ENCODE measurements at places on chromosomes 11 and 22.

DNA sequence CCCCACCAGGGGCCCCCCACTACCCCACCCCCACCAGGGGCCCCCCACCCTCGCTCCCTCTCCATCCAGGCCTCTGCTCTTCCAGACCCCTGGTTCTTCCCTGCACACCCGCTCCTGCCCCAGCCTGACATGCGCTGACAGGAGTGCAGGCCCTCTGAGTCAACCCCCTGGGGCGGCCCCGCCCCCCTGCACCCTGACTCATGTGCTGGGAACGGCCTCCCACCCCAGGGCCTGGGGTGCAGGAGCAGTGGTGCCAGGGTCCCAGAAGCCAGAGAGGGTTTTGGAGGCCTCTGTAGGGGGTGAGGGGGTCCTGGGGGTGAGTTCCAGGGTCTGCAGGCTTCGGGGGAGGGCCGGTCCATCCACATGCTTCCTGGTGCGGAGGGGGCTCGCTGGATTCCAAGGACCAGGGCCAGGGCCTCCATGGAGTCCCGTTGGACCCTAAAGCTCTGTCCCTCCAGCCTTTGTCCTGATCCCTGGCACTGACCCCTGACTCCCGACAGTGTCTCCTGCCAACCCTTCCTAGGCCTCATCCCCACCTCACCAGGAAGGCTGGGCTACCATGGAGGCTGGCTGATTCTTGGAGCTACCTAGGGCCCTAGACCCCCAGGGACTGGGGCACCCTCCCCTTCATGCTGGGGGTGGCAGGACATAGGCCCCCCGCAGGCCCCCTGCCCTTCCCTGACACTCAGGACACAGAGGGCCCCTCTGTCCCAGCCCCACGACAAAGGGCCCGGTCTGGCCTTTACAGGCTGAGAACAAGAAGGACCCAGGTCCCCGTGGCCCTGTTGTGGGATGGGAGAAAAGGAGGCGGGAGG, 583 bp upstream of the PKP3 start:
- DNase-seq, result no peak

DNA sequence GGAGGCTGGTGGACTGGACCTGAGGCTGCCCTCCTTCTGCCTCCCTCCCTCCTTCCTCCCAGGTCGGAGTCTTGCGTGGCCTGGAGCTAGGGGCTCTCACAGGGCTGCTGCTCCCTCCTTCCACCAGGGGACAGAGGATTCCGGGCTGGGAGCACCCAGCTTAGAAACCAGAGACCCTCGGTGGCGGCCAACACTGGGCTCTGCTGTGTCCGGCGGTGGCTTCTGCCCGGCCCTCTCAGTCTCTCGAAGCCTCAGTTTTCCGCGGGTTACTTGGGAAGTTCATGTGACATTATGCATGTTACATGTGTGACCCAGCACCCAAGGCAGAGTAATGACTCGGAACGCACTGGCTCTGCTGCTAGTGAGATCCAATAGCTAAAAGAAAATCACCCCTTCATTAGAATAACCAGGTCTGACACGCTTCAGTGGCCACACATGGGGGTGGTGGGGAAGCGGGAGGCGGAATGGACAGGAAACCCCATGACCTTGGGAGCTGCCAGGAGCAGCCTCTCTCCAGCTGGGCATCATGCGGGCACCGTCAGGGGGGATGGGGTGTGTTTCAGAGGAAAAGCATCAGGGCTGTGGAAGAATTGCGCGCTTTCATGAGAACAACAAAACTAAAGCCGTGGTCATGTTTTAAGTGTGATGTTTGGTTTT, 5.9 kb upstream of the MRGPRG start:
- no peak for DNase-seq

GRCh38 chr11:12205330-12205729, 94.9 kb downstream of the MICAL2 start:
- no peak for DNase-seq

DNA sequence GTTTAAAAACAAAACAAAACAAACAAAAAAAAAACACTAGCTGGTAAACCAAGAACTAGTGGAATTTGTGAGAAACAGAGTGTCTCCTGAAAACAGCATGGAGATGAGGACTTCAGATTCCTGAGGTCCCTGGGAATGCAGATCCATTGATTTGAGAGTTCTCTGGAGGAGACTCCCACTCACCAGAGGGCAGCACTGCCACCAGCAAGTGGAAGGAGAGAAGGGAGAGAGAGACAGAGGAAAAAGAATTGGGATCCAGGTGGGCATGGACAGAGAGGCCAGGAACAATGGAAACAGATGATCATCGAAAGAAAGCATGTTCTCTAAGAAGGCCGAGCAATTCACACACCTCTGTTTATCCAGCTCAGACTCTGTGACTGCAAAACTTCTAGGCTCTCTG, 31.8 kb downstream of the ETS1 start:
- no peak for DNase-seq

DNA sequence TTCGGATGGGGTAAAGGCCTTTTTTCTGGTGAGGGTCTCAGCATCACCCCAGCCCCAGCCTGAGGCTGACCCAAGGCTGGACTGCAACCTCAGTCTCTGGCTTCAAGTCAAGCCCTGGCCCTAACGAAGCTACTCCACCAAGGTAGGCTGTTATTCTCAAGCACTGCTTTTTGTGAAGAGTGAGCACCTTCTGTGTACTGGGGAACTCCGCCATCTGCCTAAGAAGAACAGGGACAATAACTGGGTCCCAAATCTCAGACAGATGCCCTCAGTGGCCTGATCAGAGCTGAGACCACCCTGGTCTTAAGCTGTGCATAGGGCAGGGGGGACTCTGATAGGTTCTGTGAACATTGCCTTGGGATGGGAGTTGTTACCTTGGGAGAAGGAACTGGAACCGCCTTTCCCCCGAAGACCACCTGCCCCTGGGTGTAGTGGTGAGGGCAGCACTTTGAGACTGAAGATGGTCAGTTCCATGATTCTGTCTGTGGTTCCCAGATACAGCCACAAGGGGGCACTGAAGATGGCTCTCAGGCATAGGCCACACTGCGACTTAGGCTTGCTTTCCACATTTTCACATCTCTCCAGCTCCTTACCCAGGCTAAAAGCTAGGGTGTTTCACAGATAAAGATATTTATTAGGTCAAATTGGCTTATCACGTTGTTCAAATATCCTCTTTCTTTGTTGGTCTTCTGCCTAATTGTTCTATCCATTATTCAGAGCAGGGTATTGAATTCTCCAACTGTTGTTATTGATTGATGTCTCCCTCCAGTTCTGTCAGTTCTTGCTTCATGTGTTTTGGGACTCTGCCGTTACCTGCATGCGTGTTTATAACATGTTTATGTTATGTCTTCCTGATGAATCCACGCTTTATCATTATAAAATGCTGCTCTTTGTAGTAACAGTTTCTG, 11.8 kb upstream of the UVRAG start:
- peak; percentile 22 for DNase-seq

All from brain pericyte (primary cell).